Head of caudate nucleus (tissue), 42 donors: ENCODE measurements at places on chromosomes 4 and X.
A peak's percentile ranks its signal among the peaks of the same experiment; 100 is the strongest.

DNA sequence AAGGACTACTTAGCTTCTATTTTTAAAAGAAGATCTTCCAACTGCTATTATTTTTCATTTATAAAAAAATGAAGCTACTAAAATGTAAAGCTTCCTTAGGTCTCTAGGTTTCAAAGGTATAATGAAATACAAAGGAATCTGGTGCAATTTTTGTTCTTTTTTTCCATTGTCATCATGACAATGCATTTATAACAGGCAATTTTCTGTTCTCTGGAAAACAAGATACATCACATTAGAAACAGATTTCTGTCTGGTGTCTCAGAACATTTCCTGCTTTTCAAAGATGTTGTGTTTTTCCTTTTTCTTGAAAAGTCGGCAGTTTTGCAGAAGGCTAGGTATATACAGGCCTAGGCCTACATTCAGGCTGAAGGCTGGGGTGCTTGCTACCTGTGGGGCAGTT, 63.6 kb upstream of the ATP8A1 start:
- DNase-seq = no peak

GRCh38 chr4:34091451-34091850, 2152.9 kb downstream of the ARAP2 start:
- no peak for DNase-seq

- DNase-seq = peak; percentile 11
Observed at GRCh38 chr4:140351093-140352075, 22.1 kb upstream of the SCOC start.

- no peak for DNase-seq
Observed at GRCh38 chr4:6815029-6815836, 32.7 kb downstream of the KIAA0232 start.

DNA sequence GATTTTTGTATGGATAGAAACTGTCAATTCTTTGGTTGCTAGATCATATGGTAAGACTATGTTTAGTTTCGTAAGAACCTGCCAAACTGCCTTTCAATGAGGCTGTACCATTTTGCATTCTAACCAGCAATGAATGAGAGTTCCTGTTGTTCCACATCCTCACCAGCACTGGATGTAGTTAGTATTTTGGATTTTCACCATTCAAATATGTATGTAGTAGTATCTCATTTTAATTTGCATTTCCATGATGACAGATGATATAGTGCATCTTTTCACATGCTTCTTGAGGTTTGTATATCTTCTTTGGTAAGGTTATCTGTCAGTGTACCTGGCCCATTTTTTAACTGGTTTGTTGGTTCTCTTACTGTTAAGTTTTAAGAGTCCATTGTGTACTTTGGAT, 34.6 kb downstream of the CLOCK start:
- no peak for DNase-seq
